Naive thymus-derived CD8-positive, alpha-beta T cell (primary cell): ENCODE measurements at places on chromosomes 6 and 20.

GRCh38 chr20:48416002-48416401 lies 411.8 kb downstream of the PREX1 start:
- no peaks in the 10 kb centered on the region for H3K27me3 ChIP-seq
- H3K27ac ChIP-seq: no peak overlapping the region
- no peaks in the 10 kb centered on the region for H3K4me1 ChIP-seq
- no peak for DNase-seq
- no peak overlapping the region for H3K4me3 ChIP-seq

- no peaks in the 10 kb centered on the region for H3K27me3 ChIP-seq
- H3K4me1 ChIP-seq: no peaks in the 10 kb centered on the region
- H3K27ac ChIP-seq: no peak overlapping the region
These were observed 49.4 kb downstream of the FUT9 start for GRCh38 chr6:96065213-96065612.

- H3K4me1 ChIP-seq: no peaks in the 10 kb centered on the region
- no peak overlapping the region for H3K4me3 ChIP-seq
- DNase-seq: no peak
- peaks cover 16% of the 10 kb centered on the region for H3K27me3 ChIP-seq
These were observed 10.6 kb upstream of the ELOVL2 start for GRCh38 chr6:11054722-11055121.

DNA sequence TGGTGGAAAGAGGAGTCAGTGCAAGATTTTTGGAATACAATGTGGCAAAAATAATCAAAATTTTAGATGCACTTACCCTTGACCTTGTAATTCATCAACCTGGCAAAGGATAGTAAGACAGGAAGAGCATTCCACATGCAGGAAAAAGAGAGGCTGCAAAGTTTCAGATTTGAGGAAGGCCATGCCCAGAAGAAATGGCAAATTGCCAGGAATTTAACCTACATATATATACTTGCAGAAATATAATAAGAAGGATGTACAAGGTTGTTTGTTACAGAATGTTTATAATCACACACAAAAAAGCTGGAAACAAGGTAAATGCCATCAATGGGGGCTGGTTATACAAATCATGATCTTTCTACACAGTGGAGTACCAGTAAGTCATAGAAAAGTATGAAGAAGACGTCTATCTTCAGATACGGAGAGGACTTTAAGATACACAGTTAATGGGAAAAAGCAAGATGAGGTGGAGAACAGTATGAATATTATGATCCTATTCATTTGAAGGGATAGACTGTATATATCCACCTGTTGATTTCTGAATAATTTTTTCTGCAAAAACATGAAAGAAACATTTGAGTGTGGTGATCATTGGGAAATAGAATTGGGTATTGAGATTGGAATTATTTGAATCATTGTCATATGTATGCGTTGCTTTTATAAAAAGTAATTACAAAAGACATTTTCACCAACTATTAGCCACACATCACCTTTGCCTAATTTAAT lies 253.8 kb downstream of the TBC1D7 start:
- peaks cover 40% of the 10 kb centered on the region for H3K27me3 ChIP-seq
- no peaks in the 10 kb centered on the region for H3K36me3 ChIP-seq
- H3K4me3 ChIP-seq: no peak overlapping the region
- H3K27ac ChIP-seq: no peak overlapping the region
- H3K4me1 ChIP-seq: no peaks in the 10 kb centered on the region

DNA sequence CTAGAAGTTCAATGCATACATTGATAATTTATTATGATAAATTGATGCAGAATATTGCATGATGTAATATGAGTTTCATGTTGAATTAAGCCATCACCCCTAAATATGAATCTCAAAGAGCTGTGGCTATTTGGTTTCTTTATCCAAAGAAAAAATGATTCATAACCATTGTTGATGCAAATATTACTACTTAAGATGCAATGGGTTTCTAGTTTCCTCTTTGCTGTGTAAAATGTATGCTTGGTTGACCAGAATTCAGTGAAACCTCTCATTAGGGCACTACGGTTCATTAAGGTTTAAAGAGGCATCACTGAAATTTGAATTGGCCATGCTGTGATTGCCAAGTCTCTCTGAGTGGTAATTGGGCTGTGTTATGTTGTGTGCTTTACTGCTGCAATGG lies 492.5 kb upstream of the FLRT3 start:
- no peaks in the 10 kb centered on the region for H3K4me1 ChIP-seq
- H3K36me3 ChIP-seq: no peaks in the 10 kb centered on the region
- DNase-seq: no peak
- H3K27me3 ChIP-seq: no peaks in the 10 kb centered on the region

DNA sequence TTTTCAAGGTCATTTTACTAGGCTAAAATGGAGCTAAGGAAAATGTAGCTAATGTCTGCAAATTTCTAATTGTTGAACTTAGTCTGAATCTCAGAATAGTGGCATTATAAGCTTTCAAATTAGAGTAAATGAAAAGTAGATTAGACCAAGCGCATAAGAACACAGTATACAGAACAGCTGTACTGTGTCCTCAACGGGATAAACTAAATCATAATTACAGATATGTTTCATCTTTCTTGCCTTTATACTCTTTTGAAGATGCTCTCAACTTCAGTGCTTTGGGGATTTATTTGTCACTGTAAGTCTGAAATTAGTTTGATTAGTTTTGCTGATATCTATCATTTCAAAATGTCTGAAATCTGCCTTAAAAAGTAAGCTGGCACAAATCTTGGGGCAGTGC lies 305.4 kb downstream of the LAMA2 start:
- H3K4me1 ChIP-seq: no peaks in the 10 kb centered on the region
- H3K36me3 ChIP-seq: no peaks in the 10 kb centered on the region
- no peak for DNase-seq
- H3K27me3 ChIP-seq: peaks cover 1% of the 10 kb centered on the region
- no peak overlapping the region for H3K27ac ChIP-seq
- no peak overlapping the region for H3K4me3 ChIP-seq

DNA sequence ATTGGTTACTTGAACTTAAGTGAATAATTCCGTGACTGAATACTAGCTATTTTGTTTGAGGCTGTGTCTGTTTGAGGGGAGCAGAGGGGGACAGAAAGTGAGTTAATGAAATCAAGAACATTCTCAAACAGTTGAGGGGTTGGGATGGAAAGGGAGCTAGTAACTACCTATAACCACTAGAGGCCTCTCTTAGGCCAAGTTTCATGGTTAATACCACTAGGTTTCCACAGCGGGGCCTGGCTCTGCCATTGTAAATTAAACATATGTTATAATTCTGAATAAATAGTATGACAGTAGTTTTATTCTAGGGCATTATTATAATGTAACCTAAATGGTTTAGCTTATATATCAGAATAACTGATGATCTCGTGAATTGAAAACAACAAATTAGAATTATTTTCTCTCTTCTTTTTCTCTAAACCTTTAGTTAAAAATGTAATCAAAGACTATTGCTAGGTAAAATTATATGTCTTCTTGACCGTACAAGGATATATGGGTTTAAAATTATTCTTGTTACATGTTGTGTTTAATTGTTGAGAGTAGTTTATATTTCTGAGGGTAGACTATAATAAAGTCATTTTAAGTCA lies 108.1 kb downstream of the BCKDHB start:
- H3K4me3 ChIP-seq: no peak overlapping the region
- DNase-seq: peak; percentile 10
- H3K27ac ChIP-seq: no peak overlapping the region
- no peaks in the 10 kb centered on the region for H3K27me3 ChIP-seq
- H3K4me1 ChIP-seq: peaks cover 2% of the 10 kb centered on the region

DNA sequence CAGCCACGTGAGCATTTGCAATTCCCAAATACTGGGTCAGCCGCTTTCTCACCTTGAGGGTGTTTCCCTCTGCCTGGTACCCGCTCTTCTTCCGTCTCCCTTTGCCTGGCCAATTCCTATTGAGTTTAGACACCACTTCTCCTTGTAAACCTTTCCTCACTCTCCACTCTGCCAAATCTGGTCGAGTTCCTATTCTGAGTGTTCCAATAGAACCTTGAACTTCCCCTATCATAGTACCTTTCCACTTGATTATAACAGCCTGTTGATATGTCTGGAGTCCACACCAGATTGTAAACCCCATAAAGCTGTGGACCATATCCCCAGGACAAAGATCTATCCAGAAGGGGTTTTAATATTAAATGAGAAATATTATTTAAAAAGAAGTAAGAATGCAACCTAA lies 36.0 kb upstream of the EDN1 start:
- H3K4me1 ChIP-seq: no peaks in the 10 kb centered on the region
- no peaks in the 10 kb centered on the region for H3K36me3 ChIP-seq
- peaks cover 6% of the 10 kb centered on the region for H3K27me3 ChIP-seq
- H3K27ac ChIP-seq: no peak overlapping the region
- DNase-seq: no peak
- no peak overlapping the region for H3K4me3 ChIP-seq

DNA sequence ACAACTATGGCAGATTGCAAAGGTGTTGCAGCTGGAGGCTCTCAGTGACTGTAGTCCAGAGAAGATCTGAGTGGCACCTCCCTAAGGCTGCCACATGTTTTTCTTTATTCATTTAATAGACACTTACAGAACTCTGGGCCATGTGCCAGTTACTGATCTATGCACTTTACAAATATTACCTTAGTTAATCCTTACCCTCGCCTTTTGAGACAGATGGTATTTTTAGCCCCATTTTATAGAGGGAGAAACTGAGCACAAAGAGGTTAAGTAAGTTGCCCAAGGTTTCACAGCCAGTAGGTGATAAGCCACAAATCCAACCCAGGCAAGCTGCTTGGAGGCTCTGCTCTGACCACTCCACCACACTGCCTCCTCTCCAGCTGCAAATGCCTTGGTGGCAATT lies 6.5 kb upstream of the SCRT2 start:
- no peak overlapping the region for H3K4me3 ChIP-seq
- no peak for DNase-seq
- no peaks in the 10 kb centered on the region for H3K36me3 ChIP-seq
- H3K4me1 ChIP-seq: no peaks in the 10 kb centered on the region

GRCh38 chr20:9276966-9277468 lies 208.1 kb downstream of the PLCB4 start:
- H3K36me3 ChIP-seq: no peaks in the 10 kb centered on the region
- H3K4me3 ChIP-seq: no peak overlapping the region
